ENCODE measurements at places on chromosomes 2 and 18. TPM values are rescaled to one million over a fixed set of nuclear protein-coding genes. Genes with fewer than 3 reads are reported as not detected.
A peak's percentile ranks its signal among the peaks of the same experiment; 100 is the strongest.

GRCh38 chr18:7657050-7657449 is 89.9 kb downstream of the PTPRM start:
- DNase-seq, result no peak

The CCBE1 gene
- 0.36 TPM for polyA plus RNA-seq

DNA sequence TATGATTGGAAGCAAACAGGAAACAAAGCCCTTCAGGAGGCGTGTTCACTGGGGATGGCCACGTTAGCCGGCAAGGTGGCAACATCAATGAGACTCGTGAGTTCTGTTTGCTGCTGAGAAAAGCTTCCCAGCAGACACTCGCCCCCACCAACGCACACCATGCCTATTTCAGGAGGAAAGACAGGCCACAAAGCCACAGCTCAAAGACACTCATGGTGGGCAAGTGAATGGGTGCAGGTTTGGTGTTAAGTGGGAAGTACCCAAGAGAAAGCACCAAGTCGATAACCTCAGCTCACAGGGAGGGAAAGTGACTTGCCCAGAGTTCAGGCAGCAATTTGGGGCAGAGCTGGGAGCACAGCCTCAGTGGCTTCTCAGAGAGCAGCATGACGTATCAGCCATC is 10.5 kb upstream of the MTERF4 start:
- DNase-seq, result peak; percentile 61

- no peak for DNase-seq
Measured at GRCh38 chr2:122745603-122746002, 990.2 kb downstream of the TSN start.

The CIB4 gene
- polyA plus RNA-seq, result not detected

The GAREM2 gene
- polyA plus RNA-seq, result 2.6 TPM

DNA sequence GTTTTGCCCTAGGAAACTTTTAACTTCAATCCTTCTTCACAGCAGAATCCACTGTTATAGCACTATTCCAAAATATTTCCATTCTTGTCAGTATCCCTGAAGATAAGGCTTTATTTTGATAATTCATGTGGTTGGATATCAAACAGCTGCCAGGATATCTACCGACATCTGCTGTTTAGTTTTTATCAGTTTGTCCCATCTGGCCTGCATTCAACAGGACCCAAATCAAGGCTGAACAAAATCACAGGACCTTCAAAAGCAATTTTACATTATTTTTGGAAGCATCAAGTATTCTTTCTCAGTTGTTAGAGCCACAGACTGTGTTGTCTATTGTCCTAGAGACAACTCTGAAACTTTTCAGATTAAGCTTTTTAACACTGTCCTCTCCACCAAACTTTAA is 429.0 kb upstream of the PIK3C3 start:
- no peak for DNase-seq

The TMEM198 gene
- polyA plus RNA-seq, result 0.21 TPM

- DNase-seq, result no peak
Measured at GRCh38 chr2:64766841-64767669, 113.3 kb upstream of the SERTAD2 start.

DNA sequence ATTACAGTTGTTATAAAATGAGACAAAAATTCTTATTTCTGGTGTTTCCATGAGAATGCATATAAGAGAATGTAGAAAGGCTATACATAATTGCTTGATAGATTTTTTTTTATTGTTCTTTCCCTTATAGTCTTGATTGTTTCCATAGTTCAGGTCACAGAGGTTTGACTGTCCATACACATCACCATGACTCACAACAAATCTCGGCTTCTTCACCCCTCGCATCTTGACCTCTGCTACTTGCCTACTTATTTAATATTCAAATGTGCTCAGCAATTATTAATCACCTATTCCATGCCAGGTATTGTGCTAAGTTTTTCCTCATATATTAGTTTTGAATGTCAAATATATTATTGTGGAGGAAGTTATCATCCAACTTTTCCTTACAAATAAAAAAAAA is 789.6 kb downstream of the RNF144A start:
- DNase-seq, result no peak

- no peak for DNase-seq
Measured at GRCh38 chr18:78659748-78660147, 319.9 kb upstream of the SALL3 start.

The CRYGC gene
- not detected for polyA plus RNA-seq

DNA sequence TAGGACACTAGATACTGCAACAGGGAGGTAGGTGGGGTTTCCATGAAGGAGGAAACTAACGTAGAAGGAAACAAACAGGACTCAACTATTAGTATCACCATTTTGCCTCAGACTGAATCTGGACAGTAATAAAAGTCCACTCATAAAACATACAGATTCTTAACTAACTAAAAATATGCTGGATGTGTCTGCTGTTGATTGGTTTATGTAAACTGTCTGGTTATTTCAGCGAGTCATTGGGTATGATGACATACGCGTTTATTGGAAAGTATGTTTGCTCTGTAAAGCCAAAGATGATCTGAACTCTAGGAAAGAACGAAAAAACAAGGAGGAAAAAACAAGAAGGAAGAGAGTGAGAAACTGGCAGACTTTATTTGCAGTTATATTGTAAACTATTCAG is 1816.1 kb upstream of the LRRTM1 start:
- DNase-seq, result no peak

The HNMT gene
- polyA plus RNA-seq, result 0.46 TPM

The PLCL1 gene
- 3.0 TPM for polyA plus RNA-seq

The ACYP2 gene
- polyA plus RNA-seq, result 12.5 TPM

DNA sequence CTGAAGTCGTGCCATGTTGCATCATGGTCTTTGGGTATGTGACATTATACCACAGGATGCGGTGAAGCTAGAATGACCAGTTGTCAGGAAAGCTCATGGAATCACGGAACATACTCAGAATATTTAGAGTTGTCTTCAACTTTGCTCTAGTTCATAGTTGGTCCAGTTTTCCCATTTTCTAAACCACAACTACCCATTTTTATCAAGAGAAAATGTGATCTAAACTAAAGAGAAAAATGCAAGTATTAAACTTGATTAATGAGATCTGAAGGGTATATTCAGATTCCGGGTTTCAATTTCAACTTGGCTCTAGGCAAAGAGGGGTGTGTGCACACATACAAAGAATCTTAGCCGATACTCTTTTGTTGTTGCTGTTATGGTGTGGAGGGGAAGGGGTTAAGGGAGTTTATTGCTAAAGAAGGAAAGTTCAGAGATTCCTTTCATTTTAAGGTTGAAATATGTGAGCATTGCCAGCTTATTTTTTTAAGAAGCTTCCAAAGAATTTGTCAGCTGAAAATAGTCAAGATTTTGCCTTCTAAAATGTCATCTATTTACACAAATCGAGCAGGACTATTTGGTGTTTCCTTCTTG is 516.6 kb upstream of the ZEB2 start:
- no peak for DNase-seq

The TUBA3D gene
- not detected for polyA plus RNA-seq

GRCh38 chr2:205700331-205701132 is 18.2 kb downstream of the NRP2 start:
- DNase-seq, result no peak
